ENCODE measurements at places on chromosomes 4 and X.

GRCh38 chrX:134146493-134146892 is 90.5 kb upstream of the CCDC160 start:
- DNase-seq: no peak

- no peak for DNase-seq
These were observed 1.7 kb downstream of the NUDT10 start for GRCh38 chrX:51334276-51334675.

DNA sequence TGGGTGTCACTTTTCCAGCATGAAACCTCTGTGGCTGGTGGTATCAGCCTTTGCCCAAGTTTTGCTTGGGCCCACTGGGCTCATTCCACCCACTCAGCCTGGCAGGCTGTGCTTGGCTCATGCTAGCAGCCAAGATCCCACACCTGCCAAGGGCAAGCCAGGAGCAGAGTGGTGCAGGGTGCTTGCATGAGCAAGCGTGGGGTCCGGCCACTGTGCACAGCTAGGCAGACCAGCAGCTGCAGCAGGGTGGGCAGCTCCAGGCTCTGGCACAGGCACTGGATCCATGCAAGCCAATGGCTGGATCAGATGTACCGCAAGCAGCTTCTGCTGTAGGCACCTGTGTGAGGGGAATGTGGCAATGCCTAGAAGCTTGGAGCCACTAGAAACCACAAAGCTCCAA is 253.9 kb downstream of the SPOCK3 start:
- DNase-seq: no peak

DNA sequence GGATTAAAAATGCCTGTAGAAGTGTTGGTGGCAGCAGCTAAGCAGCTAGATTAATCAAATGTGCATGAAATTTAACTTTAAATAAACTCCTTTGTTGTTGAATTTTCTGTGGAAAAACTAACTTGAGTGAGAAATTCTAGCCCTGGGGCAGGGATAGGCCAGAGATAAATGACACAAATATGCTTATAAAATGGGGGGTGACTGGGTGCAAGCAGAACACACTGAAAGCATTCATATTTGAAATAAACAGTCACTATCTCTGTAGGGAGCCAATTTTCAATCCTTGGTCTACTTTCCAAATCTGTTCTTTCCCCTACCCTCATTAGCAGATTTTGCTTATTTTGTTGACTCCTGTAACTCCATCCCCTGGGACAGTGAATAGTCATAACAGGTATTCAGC is 47.9 kb downstream of the RBPJ start:
- DNase-seq: no peak

- DNase-seq: no peak
These were observed 270.6 kb downstream of the TRIML1 start for GRCh38 chr4:188409851-188410250.

GRCh38 chr4:186826846-186827533 is 103.3 kb upstream of the FAT1 start:
- DNase-seq: no peak
